Left ventricle myocardium superior (tissue), 1 donor: ENCODE measurements at places on chromosomes 5 and 9.

- no peak for DNase-seq
Observed at GRCh38 chr5:96473155-96473554, 40.1 kb upstream of the PCSK1 start.

DNA sequence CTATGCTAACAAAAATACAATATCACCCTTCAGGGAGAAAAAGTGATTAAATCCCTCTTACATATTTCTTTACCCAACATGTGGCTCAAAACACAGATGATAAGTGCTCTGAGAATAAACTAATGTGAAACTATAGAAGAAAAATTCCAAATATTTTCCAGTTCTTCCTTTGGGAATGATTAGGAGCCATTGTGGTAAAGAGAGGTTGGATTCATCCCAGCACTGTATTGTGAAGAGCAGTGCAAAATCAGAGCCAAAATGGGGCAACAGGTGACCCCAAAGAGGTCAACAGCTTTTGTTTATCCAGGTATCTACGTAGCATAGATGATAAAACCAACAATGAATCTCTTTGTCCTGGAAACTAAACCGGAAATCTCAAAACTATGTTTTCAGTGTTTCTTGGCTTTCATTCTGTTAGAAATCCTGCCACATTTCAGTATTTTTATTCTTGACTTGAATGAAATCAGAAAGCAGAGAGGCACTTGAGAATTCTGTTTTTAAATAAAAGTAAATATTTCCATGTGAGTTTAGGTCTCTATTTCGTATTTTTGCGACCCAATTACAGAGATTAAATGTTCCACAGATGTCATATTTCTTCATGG, 120.4 kb upstream of the FST start:
- no peak for DNase-seq

DNA sequence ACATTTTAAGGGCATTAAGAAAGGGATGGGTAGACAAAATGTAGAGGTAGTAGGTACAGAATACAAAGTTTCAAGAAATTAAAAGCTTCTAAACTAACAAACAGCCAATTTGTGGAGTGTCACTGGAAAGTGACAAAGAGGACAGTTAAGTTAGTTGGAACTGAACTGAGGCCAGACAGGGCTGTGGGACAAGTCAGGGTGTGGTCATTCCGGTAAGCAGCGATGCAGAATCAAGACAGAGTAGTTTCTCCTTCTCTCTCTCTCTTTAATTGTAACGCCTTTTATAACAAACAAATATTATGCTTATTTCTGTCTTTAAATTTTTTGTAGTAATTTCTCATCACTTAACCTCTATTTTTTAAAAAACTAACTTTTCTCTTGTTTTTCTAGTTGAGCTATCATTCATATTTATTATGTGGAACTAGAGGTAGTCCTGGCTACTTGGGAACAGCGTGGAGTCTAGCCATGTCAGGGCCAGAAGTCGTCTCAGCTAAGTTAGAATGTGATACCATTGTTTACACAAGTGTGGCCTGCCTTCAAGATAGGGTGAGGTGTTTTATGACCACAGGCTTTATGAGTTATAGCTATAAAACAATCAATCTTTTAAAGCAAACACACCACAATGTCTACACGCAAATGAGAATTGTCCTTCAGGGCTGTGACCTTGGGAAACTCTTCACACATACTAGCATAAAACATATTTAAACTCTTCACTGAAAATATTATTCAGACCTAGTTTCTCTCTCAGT, 115.3 kb upstream of the CDKN2B start:
- DNase-seq: no peak

GRCh38 chr5:153153086-153153485, 337.4 kb upstream of the GRIA1 start:
- DNase-seq: no peak

- no peak for DNase-seq
Observed at GRCh38 chr5:126280846-126281245, 142.4 kb upstream of the GRAMD2B start.

DNA sequence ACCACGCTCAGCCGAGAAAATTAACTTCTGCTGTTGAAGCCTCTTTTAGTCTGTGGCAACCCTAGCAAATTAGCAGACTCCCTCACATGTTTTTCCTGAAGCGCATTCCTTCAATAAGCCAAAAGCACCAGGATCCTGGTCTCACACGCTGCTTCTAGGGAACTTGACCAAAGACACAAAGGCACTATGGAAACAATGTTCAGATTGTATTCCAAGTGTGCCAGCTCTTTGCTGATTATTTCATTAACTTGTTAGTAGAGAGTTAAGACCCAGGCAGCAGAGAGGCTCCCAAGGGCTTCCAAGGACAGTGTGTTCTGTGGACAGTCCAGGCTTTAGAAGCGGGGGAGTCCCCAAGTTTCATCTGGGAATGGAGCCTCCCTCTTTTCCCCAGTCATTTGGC, 94.4 kb upstream of the BASP1 start:
- DNase-seq: no peak
